T-helper 17 cell (primary cell): ENCODE measurements at places on chromosomes 4 and X.

DNA sequence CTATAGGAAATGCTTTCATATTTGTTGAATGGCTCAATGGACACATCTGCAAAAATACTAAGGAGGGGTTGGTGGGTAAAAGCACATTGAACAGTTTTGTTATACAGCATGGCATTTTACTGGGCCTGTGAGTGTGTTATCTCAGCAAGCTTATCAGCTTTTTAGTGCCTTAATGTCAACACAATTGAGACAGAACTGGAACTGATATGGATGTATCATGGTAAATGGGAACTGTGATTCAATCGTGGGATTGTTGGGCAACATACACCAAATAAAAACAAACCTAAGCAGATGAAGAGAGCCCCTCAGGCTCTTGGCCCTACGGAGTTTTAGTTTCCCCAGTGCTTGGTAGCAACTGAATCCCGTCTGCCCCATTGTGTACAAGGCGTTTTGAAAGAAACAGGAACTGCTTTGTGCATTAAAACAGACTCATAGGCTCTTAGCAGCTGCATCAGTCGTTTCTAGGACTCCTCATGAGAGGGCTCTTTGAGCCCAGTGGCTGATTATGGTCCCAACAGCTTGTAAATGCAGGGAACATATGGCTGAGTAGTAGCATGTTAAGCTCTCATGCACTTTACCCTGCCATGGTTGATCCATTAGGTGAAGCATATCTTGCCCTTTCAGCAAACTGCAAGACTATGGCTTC is 7.3 kb downstream of the GPR119 start:
- no peaks in the 10 kb centered on the region for H3K27me3 ChIP-seq
- no peak overlapping the region for H3K27ac ChIP-seq
- H3K4me3 ChIP-seq: no peak overlapping the region

DNA sequence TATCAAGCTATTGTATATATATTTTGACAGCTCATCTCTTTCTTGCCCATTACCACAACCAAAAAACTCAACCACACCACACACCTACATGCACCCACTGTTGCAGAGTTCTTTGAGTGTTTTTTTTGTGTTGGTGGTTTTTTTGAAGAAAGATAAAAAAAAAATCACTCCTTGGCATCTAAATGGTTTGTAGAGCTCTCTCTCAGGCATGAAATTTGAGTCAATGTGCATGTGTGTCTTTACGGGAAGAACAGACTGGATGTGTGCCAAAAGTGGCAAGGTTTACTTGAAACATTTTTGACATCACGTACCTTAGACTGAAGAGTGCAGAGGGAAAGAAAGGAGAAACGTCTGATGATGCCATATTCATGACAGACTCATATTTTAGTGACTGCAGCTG is 154.2 kb downstream of the FHIP1A start:
- no peaks in the 10 kb centered on the region for H3K36me3 ChIP-seq
- no peak overlapping the region for H3K4me3 ChIP-seq
- no peak for DNase-seq
- H3K4me1 ChIP-seq: peaks cover 4% of the 10 kb centered on the region
- H3K27me3 ChIP-seq: peaks cover 32% of the 10 kb centered on the region

DNA sequence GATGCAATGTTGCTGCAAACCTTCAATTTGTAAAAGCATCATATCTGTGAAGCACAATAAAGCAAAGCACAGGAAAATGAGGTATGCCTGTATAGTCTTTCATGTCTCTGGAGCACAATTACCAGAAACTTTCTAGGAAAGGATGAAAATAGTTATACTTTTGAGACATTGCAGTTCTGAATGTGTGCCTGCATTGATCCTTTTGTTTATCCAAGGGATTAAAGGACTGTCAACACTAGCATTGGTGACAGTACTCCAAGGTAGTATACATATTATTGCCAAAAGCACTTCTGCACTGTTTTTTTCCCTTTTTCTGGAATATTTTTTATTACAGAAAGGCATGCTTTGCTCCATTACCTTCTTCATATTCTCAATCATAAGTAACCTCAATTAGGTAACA is 476.0 kb downstream of the GABRG1 start:
- H3K27ac ChIP-seq: no peak overlapping the region
- no peak for DNase-seq
- no peaks in the 10 kb centered on the region for H3K36me3 ChIP-seq
- H3K4me1 ChIP-seq: no peaks in the 10 kb centered on the region
- H3K4me3 ChIP-seq: no peak overlapping the region

- H3K27ac ChIP-seq: no peak overlapping the region
- peaks cover 7% of the 10 kb centered on the region for H3K4me1 ChIP-seq
- no peak for DNase-seq
- no peak overlapping the region for H3K4me3 ChIP-seq
These were observed 8.8 kb upstream of the NKX3-2 start for GRCh38 chr4:13553081-13553480.

GRCh38 chr4:119735165-119735651 is 106.6 kb upstream of the PDE5A start:
- H3K4me3 ChIP-seq: no peak overlapping the region
- H3K27me3 ChIP-seq: peaks cover 12% of the 10 kb centered on the region
- no peaks in the 10 kb centered on the region for H3K4me1 ChIP-seq
- H3K36me3 ChIP-seq: no peaks in the 10 kb centered on the region
- no peak overlapping the region for H3K27ac ChIP-seq

- DNase-seq: no peak
- H3K36me3 ChIP-seq: no peaks in the 10 kb centered on the region
- H3K27me3 ChIP-seq: peaks cover 8% of the 10 kb centered on the region
- H3K4me1 ChIP-seq: peaks cover 3% of the 10 kb centered on the region
- no peak overlapping the region for H3K27ac ChIP-seq
- H3K4me3 ChIP-seq: no peak overlapping the region
These were observed 70.2 kb downstream of the GC start for GRCh38 chr4:71713611-71714203.

GRCh38 chrX:2501559-2502102 is 855 bp upstream of the DHRSX start:
- peak overlapping the region; percentile 78 for H3K27ac ChIP-seq
- H3K27me3 ChIP-seq: no peaks in the 10 kb centered on the region
- peak overlapping the region; percentile 82 for H3K4me3 ChIP-seq
- H3K36me3 ChIP-seq: no peaks in the 10 kb centered on the region

- no peak for DNase-seq
- H3K27me3 ChIP-seq: no peaks in the 10 kb centered on the region
- H3K27ac ChIP-seq: peak overlapping the region; percentile 99
- H3K4me3 ChIP-seq: no peak overlapping the region
These were observed 14.5 kb downstream of the TNIP2 start for GRCh38 chr4:2741626-2742025.

GRCh38 chrX:1411326-1411725 is 19.4 kb upstream of the SLC25A6 start:
- no peak overlapping the region for H3K4me3 ChIP-seq
- no peaks in the 10 kb centered on the region for H3K27me3 ChIP-seq
- no peak for DNase-seq
- no peak overlapping the region for H3K27ac ChIP-seq
- H3K4me1 ChIP-seq: peaks cover 4% of the 10 kb centered on the region

DNA sequence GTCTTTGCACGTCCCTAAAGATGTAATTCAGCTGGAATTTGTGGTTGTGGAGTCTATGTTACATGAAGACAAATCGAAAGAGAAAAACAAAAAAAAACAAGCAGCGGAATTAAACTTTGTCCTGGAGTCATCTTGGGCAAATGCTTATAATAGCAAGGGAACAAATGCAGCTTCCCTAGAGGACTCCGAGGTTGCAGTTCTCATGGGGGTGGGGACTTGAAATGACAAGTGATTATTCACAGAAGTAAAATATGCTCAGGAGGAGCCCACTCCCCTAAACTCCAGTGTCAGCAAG is 362.4 kb downstream of the ARHGAP24 start:
- H3K36me3 ChIP-seq: no peaks in the 10 kb centered on the region
- H3K4me3 ChIP-seq: no peak overlapping the region
- H3K4me1 ChIP-seq: no peaks in the 10 kb centered on the region
- no peak for DNase-seq
- no peaks in the 10 kb centered on the region for H3K27me3 ChIP-seq

DNA sequence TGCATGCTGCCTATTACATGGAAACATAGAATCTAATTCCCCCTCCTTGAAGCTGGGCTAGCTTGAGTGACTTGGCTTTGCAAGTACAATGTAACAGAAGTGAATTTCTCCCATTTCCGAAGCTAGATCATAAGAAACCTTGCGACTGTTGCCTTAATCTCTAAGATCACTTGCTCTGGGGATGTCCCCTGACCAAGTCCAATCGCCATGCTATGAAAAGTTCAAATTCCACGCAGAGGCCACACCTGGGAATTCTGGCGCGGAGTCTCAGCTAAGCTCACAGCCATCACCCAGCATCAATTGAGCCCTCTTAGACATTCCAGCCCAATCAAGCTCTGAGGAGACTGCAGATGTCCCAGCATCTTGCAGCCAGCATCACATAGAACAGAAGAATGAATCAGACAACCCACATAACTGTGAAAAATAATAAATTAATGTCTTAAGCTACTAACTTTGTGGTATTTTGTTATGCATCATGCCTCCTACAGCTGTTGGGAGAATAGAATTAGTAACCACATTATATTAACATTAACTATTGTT is 27.0 kb downstream of the GPM6A start:
- DNase-seq: no peak
- H3K4me1 ChIP-seq: no peaks in the 10 kb centered on the region
- H3K4me3 ChIP-seq: no peak overlapping the region
- H3K27me3 ChIP-seq: no peaks in the 10 kb centered on the region
- H3K36me3 ChIP-seq: no peaks in the 10 kb centered on the region

DNA sequence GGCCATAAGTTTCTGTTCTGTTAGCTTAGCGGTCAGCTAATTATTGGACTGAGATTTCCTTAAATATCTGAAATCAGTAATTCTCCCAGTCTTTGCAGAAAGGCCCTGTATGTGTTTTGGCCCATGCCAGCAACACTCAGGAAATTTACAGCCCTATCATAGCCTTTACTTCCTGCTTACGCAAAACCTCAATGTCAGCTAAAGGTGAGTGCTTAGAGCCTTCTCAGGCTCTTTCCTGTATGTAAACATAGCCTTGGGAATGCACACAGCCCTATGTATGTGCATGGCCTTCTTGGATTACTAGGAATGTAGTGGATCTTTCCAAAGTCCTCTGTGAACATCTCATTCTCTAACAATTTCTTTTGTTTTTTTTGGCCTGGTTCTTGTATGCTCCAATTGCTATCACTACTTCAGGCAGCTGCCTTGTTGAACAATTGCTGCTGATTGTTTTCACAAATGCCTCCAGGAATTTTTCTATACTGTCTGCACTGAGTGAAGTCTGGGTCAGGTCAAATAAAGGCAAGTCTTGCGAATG is 200.0 kb downstream of the PPP1R2C start:
- no peaks in the 10 kb centered on the region for H3K36me3 ChIP-seq
- no peak for DNase-seq
- H3K27ac ChIP-seq: no peak overlapping the region
- no peaks in the 10 kb centered on the region for H3K27me3 ChIP-seq
- H3K4me1 ChIP-seq: peaks cover 7% of the 10 kb centered on the region

GRCh38 chr4:67366311-67366861 is 178.9 kb downstream of the CENPC start:
- DNase-seq: no peak
- peaks cover 2% of the 10 kb centered on the region for H3K36me3 ChIP-seq
- H3K27ac ChIP-seq: no peak overlapping the region
- peaks cover 22% of the 10 kb centered on the region for H3K27me3 ChIP-seq

DNA sequence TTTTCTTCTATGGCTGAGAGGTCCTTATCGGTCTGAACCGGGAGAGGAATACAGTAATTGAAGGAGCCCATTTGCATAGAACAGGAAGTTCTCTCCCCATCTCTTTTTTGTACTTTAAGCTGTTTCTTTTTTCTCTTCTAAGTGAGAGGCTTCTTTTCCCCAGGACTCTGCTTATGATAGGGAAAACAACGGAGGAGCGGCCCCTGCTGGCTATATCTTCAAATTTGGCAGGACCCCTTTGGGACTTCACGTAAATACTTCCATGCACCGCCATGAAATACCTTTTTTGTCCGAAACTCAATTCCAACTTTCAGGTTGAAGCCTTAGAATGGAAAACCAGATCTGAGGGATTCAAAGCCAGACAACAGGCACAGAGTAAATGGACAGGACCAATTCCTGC is 1153.0 kb upstream of the INTU start:
- no peaks in the 10 kb centered on the region for H3K4me1 ChIP-seq
- H3K36me3 ChIP-seq: no peaks in the 10 kb centered on the region
- no peak overlapping the region for H3K27ac ChIP-seq
- no peak for DNase-seq

GRCh38 chr4:152709675-152710438 is 30.1 kb upstream of the TMEM154 start:
- H3K27me3 ChIP-seq: no peaks in the 10 kb centered on the region
- no peak overlapping the region for H3K4me3 ChIP-seq
- no peak for DNase-seq
- peaks cover 4% of the 10 kb centered on the region for H3K36me3 ChIP-seq

DNA sequence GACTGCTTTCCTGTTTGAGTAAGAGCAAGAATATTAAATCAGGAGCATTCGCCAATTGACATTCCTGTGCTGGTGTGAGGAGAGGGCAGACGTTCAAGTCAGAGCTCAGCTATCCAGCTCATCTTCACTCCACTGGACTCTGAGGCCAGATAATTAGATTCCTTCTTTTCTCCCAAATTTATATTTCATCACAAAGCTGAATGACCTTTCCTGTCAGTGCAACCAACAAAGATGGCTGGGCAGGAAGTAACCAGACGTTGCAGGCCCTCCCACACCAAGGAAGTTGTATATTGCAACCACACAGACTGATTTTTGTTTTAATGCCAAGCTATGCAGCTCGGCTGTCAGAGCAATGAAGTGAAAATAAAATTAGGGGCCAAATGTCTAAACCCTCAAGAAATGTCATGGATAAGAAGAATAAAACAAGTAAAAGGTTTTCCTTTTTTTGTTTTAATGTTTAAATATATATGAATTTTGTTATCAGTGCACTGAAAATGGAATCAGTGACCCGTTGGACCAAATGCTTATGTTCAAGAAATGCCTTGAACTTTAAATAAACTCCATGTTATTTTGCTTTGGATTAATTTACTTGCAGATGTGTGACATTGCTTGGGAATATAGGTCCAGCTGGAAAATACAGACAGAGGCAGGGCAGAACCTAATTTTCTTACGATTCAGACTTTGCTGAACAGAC is 578.9 kb upstream of the FAT1 start:
- no peak overlapping the region for H3K4me3 ChIP-seq
- no peaks in the 10 kb centered on the region for H3K27me3 ChIP-seq
- H3K4me1 ChIP-seq: no peaks in the 10 kb centered on the region
- no peak overlapping the region for H3K27ac ChIP-seq
- no peak for DNase-seq

GRCh38 chr4:39446842-39447573 is 11.7 kb downstream of the RPL9 start:
- H3K27ac ChIP-seq: peak overlapping the region; percentile 65
- H3K36me3 ChIP-seq: no peaks in the 10 kb centered on the region
- H3K4me1 ChIP-seq: peaks cover 2% of the 10 kb centered on the region
- peak; percentile 53 for DNase-seq

GRCh38 chrX:139158256-139158655 is 372.3 kb upstream of the F9 start:
- H3K4me3 ChIP-seq: no peak overlapping the region
- no peaks in the 10 kb centered on the region for H3K27me3 ChIP-seq
- DNase-seq: no peak
- no peaks in the 10 kb centered on the region for H3K4me1 ChIP-seq
